Psoas muscle (tissue), 8 donors: ENCODE measurements at places on chromosomes 11 and 22. TPM values are rescaled to one million over a fixed set of nuclear protein-coding genes. Genes with fewer than 3 reads are reported as not detected.

DNA sequence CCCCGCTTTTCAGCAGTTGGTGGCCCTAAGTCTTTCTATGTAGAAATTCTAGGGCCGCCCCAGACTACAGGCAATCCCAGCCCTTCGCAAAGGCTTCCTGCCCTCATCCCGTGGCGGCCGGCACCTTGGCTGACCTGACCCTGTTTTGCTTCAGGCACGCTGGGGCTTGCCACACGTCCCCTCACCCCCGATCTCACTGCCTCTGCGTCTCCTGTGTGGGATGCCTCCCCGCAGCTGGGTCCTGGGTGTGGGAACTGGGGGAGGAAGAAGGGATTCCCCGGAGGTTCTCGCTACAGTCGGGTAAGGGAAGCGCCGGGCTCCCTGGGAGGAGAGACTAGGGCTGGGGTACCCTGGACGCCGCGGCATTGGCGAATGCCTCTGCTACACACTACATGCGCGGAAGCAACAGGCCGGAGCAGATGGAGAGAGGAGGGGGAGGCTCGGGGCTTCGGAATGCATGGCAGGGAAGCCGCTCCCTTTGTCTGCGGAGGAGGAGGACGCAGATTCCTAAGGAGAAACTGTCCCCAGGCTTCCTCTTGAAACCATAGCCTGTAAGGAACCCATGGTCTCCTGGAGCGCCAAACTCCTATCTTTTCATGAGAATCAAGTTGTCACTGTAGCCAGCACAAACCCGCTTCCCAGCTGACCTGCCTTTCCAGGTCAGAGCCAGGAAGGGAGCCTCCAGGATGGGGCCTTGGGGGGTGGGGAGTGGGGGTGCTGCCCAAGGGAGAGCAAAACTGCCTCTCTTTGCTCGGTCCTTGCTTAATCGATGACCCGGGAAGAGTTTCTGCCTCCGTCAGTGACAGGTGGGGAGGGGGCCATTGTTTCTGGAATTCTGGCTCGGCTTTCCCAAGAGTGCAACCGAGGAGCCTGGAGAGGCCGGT is 1.4 kb downstream of the DTX4 start:
- no peak for DNase-seq

DNA sequence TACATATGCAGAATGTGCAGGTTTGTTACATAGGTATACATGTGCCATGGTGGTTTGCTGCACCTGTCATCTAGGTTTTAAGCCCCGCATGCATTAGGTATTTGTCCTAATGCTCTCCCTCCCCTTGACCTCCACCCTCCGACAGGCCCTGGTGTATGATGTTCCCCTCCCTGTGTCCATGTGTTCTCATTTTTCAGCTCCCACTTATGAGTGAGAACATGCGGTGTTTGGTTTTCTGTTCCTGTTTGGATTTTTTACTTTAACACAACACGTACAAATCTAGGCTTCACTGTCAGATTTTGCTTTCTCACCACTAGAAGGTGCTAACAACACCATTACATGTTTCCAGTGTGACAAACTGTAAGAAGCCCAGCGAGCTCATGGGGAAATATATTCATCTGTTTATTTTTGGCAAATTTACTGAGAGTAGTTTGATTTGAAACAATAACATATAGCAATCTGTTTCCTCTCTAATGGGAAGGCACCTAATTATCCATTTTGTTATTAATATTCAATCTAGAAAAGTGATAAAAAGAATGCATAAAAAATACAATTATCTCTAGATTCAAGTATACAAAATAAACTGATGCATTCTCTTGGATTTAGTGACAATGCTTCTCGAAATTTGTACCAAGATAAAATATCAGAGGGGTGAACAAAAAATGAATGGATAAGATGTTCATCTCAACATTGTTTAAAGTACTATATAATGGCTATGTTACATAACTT is 23.2 kb upstream of the BIRC3 start:
- DNase-seq: no peak

GRCh38 chr11:46649180-46649738 is 31.9 kb downstream of the ATG13 start:
- no peak for DNase-seq

DNA sequence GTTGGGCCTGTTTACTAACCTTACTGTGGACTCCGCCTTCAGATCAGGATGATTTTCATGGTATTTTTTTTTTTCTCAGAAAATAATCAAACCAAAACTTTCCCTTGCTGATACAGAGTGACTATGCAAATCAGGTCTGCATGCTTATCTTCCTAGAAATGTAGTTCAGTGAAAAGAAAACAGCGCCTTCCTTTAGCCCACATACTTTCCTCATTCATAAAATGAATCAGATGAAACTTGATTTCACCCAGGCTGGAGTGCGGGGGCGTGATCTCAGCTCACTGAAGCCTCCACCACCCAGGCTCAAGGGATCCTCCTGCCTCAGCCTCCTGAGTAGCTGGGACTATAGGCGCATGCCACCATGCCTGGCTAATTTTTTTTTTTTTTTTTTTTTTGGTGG is 26.0 kb downstream of the ZNRF3 start:
- DNase-seq: no peak

GRCh38 chr11:58504232-58504631 is 3.7 kb downstream of the OR5B21 start:
- DNase-seq: no peak

- DNase-seq: no peak
These were observed 33.4 kb downstream of the MRTFA start for GRCh38 chr22:40603088-40603605.

DNA sequence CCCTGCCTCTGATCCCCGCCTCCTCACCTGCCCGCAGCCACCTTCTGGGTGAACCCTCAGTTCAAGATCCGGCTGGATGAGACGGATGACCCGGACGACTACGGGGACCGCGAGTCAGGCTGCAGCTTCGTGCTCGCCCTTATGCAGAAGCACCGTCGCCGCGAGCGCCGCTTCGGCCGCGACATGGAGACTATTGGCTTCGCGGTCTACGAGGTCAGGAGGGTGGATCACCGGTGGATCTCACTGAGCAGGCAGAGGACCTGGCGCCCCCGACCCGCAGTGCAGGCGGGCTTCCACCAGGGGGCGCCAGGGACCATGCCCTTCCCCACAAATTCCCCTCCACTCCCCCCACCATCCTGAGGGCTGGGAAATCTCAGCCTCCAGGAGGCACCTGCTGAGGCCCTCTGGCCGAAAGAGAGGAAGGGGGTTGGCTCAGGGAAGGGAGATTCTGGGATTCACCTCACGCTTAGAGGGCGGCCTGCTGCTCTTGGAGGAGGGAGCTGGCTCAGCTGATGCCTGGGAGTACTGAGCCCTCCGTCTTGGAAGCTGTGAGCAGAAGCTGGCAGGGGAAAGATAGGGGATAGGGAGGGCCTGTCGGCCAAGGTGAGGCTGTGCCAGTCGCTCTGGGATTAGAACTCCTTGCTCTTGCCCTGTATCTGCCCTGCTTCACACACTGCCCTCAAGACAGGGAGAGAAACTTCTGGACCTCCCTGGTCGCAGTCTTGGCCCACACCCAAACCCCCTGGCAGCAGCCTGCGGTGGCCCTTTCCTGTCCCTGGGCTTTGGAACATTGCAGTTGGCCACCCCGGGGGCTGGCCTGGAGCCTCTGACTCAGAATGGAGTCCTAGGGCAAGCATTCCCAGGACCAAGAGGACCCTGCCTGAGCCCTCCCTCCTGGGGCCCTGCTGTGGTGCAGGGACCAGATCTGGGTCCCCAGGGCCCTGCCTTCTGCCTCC is 23.2 kb downstream of the CAPN1 start:
- DNase-seq: peak; percentile 57

GRCh38 chr11:64729851-64730382 is 6.9 kb upstream of the NRXN2 start:
- no peak for DNase-seq

- no peak for DNase-seq
These were observed 562.3 kb downstream of the NTM start for GRCh38 chr11:131932584-131933325.

GRCh38 chr11:72901374-72901773 is 87.2 kb downstream of the ATG16L2 start:
- no peak for DNase-seq

GRCh38 chr22:49725516-49725915 is 102.2 kb downstream of the BRD1 start:
- no peak for DNase-seq

DNA sequence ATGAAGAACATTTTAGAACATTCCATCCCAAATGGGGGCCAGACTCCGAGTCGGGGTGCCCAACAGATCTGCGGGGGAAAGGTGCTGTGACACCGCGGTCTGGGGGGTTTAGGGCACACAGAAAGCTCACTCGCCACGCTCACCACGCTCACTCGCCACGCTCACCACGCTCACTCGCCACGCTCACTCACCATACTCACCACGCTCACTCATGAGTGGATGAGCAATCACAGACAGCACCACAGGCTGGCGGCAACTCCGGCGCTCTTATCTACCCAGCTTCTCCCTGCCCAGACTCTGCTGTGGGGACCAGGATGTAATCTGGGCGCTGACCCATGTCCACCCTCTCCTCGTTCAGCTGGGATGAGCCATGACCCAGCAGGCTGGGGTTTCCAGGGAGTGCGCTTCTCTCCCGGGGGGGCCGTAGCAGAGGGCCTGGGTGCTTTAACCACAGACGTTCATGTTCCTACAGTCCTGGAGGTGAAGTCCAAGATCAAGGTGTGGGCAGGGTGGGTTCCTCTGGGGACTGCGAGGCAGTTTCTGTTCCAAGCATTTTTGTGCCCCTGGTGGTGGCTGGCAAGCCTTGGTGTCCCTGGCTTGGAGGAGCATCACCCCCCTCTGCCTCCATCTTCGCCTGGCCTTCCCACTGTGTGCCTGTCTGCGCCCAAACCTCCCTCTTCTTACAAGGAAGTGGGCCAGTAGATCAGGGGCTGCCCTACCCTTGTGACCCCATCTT is 141.2 kb downstream of the CTTN start:
- no peak for DNase-seq

- no peak for DNase-seq
These were observed 27.2 kb upstream of the GAB4 start for GRCh38 chr22:17035246-17035645.

The LRRC10B gene
- total RNA-seq: 0.64 TPM

The CCT8L2 gene
- not detected for total RNA-seq

The OR5B21 gene
- total RNA-seq: not detected

The AQP11 gene
- total RNA-seq: 0.59 TPM

The PLEKHA7 gene
- 1.3 TPM for total RNA-seq
